ENCODE measurements at places on chromosomes 7 and 10.

DNA sequence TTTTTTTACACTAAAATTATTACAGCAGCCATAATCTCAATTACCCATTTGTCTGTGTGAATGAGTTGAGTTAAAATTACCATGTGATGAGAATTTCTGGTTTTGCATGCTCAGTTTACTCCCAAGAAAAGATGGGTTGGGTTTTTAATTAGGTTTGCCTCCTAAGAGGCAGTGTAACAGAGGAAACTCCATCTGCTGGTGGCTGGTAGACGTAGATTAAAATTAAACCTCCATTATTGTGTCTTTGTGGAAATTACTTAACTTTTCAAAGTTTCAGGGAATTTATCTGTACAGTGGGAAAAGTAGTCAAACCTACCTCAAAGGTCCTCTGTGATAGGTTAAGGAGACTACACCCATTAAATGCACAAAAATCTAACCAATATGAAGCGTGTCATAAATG is 954.2 kb downstream of the PCDH15 start:
- no peak for DNase-seq

GRCh38 chr10:49798275-49798674 is 36.2 kb upstream of the OGDHL start:
- DNase-seq = no peak

DNA sequence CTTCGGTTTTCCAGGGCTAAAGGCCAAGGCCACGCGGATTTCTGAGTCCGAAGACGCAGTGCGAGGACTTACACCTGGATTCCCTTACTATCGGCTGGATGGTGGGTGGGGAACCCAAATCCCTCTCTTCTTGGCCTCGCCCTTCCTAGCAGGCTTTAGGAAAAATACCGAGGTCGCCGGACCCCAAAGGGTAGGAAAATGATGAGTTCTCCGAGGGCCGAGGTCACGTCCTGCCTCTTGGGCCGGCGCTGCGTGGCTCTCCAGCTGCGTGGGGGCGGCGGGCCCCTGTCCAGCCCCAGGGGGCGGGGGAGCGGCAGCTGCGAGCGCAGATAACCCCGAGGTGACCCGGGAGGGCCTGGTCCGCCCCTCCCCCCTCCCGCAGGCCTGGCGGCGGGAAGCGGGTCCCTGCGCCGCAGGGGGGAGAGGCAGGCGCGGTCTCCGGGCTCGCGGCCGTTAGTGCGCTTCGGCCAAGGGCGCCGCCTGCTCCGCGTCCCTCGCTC is 805 bp upstream of the HMX3 start:
- DNase-seq = no peak

DNA sequence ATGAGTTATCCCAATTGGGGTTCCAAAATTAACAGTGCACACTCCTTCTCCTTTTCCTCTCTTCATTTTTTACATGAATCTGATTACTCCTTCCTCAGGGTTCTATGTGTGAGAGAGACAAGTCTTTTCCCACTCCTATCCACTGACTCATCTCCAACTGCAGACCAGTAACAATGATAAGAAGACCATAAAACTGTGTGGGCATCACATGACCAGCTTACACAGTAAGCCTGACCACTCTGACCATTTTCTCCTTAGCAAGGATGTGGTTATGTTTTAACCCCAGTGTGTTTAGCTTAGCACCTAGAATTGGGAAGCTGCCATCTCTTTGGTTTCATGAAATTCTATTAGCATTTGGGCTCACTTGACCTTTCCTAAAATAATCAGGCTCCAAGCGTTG is 145.0 kb upstream of the CALCR start:
- DNase-seq = no peak

GRCh38 chr10:47371629-47372485 is 12.2 kb downstream of the ZNF488 start:
- DNase-seq = no peak

GRCh38 chr10:12353399-12354242 is 4.3 kb downstream of the CAMK1D start:
- no peak for DNase-seq

DNA sequence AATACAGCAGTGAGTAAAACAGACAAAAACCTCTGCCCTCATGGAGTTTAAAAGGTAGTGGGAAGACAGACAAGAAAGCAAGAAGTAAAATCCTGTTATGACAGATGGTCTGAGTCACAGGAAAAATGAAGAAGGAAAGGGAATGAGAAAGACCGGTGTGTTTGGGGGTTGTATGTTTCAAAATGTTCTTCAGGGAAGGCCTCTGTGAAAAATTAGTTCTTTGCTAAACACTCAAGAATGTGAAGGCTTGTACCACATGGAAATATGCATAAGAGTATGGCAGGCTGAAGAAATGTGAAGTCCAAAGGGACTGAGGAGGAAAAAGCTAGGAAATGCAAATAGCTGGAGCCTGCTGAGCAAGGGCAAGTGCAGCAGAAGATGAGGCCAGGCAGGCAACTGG is 315.9 kb upstream of the SEMA3A start:
- no peak for DNase-seq

DNA sequence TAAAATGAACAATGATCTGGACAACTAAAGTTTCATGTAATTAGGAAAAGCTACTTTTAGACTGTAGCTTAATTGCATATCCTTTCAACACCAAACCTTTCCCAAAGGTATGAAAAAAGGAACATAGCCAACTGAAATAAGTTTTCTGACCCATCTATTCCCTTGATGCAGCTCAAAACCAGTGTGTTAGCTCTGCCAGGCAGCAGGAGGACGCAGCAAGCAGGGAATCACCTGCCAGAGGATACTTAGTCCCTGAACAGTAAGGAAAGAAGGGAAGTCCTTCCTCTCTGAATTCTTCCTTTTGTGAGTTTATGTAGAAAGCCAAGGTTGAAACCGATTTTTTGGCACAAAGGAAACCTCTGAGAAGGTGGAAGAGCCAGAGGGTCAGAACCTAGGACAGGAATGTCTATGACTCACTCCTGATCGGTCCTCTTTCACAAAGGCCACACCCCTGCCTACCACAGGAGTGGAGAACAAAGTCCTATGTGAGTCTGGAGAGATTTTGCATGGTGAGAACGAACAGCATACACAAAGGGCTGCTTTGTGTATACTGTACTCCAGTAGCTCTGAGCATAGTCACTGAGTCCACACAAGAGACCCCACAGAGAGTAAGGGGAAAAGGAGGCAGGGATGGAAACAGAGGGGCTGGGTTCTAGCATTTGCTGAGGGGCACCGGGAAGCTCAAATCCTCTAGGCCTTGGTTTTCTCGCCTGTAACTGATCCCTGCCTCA is 68.8 kb upstream of the GSDME start:
- DNase-seq = no peak

DNA sequence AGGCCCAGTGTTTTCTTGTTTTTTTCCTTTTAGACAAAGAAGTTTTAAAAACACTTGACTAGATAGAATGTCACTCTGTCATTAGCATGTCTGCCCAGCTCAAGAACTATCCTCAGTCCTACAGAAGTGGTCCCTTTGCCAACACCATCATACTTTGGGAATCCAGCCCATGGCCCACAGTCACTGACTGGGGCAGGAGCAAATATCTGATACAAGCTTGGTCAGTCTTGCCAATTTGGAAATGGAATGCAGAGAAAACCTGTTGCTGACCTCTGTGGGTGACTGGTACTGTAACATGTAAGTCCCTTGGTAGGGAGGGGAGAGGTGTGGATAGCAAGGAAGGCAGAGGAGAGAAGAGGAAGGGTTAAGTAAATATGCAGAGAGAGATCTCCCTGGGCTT is 47.8 kb downstream of the IPMK start:
- DNase-seq = no peak

DNA sequence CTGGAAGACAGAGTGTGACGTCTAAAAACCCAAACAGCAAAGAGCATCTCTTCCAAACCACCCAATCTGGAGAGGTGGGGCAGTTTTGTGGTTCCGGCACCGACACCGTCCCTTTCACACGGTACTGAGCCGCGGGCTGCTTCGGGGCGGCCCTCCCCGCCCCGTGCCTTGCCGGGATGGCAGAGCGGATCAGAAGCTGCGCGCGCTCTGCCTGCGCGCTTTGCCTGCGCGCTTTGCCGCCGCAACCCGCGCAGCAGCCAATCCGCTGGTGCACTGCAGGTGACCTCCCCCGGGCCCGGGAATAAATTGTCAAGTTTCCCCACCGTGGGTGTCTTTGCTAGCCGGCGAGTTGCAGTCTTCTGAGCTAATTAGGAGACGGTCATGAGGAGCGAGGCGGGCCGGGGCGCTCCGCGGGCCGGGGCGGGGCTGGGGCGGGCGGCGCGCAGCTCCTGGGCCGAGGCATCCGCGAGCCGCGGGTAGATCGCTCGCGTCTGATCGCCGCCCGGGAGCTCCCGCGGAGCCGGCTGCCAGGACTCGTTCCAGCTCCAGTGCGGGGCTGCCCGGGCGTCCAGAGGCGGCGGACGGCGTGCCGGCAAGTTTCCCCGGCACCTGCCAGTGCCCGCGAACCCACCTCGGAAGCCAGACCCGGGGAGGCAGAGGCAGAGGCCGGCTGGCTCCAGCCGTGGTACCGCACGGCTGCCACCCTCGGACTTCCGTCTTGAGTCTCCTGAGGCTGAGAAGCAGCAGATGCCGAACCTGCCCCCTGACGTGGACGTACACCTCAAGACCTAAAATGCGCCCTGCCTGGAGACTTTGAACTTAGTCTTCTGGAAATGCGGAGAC is 536.0 kb upstream of the GALNT17 start:
- no peak for DNase-seq

DNA sequence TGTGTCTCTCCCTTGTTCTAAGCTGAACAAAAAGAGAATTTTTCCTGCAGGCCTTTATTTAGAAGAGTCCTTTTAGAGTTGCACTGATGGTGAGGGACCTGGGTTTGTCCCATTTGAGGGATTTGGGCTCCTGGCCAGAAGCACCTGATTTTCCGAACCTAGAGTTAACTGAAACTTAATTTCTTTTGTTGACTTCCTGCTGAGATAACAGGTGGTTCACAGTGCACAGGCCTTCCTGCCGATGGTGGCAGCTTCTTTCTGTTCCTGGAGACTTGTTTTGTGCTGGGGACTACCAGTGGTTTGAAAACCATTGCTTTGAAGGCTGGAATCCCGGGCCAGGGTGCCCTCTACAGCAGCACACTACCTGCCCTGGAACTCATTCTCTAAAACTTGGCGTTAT is 99.2 kb downstream of the SUGCT start:
- no peak for DNase-seq

GRCh38 chr10:91694170-91694794 is 61.4 kb upstream of the PPP1R3C start:
- peak; percentile 30 for DNase-seq

GRCh38 chr7:40305229-40305628 is 170.4 kb downstream of the SUGCT start:
- no peak for DNase-seq

GRCh38 chr7:12066004-12066403 is 145.1 kb upstream of the TMEM106B start:
- DNase-seq = no peak

DNA sequence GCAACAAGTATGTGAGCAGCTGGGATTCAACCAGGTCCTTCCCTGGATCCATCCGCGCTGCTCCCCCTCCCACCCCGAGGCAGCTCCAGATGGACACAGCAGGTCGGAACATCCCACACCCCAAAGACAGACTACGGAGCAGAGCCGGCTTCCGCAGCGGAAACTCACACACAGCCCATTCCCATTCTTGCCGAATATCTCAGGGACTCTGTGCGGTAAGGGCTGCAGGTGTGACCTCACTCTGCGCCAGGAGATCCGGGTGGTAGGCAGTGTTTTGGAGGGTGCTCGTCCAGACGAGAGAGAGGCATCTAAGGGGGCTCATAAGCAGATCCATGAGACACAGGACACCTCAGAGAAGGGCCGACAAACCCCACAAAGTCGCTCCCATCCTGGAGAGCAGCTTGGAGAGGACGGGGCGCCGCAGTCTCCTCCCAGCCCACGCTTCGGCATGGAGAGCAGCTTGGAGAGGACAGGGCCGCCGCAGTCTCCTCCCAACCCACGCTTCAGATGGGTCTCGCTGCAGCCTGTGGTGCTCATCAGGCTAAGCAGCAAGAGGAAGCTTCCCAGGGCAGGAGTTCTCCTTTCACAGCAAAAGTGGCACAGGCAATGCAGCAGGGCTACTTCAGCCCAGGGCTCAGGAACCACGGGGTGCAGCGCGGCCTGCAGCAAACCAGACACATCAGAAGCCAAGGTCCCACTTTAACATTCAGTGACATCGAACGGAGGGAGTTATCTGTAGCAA is 179.9 kb downstream of the DIP2C start:
- no peak for DNase-seq

GRCh38 chr7:24975644-24976260 is 4.2 kb downstream of the OSBPL3 start:
- no peak for DNase-seq

DNA sequence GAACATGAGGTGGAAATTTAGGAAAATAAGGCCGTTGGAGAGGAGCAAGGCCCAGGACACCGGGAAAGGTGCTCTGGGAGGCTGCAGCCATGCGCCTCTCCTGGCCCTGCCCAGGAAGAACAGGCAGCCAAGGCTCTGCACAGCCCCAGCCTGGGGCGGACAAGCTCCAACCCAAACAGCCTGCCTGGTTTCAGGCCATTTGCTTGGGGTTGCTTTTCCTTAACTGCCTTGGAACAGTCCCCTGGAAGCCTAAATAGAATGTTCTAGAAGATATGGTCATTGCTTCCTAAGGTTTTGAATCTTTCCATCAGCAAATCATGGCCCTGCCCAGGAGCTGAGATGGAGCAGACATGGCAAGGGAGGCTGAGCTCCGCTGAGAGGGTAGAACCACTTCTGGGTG is 11.0 kb downstream of the VSTM4 start:
- no peak for DNase-seq

DNA sequence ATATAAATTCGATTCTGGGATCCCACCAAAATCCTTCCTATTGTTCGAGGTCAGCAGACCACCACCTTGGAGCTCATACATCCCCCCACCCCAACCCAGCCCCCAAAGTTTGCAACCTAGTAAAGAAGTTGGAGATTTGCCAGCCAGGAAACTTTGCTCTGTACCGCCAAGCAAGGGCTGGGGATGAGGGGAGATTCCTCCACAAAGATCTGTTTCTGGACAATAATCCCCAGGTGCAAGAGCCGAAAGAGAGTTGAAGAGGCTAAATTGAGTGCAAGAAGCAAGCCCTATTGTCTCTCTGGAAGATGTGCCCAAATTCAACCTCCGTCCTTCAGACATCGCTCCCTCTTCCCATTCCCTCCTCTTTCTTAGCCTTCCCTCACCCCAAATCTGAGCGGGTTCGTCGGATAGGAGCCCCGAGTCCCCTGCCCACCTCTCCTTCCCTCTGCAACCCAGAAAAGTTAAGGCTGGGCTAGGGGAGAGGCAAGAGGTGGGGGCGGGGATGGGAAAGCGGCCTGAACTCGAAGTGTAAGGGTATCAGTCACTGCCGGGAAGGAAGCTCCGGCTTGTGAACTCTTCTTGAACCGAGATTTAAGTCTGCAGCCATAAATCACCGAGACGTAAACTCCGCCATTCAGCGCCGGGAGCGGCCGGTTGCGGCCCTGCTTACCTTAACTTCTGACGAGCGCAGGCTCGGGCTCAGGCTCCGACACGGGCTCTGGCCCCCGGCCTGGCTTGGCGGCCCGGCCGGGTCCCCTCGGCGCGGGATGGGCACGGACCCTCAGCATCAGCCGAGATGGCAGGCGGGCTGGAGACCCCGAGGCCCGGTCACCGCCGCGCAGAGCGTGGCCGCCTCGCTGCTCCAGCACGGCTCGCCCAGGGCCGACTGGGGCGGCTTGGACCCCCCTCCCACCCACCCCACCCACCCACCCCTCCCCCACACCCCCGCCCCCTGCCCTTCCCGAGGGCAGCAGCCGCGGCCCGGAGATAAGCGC is 10.8 kb upstream of the HOXA2 start:
- no peak for DNase-seq

GRCh38 chr10:125123476-125124114 is 36.8 kb downstream of the CTBP2 start:
- DNase-seq = no peak
